KBM-7 (cell line): ENCODE measurements at places on chromosomes 12 and 14.

DNA sequence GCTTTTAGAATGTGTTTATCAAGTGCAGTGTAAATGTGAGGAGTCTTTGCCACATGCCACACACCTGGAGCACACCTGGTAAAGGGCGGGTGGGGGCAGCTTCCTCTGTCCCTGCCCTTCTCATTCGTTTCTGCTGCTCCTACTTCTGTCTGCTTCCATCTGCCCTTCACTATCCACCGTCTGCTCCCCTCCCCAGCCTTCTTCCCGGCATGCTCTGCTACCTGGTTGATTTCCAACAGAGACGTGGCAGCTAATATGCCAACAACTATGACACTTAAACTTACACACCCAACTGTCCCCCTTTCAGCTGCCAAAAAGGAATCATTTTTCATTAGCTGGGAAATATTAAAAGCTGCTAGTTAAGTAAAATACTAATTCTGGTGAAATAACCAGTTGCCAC, 9.1 kb upstream of the CARMIL3 start:
- no peak for DNase-seq

DNA sequence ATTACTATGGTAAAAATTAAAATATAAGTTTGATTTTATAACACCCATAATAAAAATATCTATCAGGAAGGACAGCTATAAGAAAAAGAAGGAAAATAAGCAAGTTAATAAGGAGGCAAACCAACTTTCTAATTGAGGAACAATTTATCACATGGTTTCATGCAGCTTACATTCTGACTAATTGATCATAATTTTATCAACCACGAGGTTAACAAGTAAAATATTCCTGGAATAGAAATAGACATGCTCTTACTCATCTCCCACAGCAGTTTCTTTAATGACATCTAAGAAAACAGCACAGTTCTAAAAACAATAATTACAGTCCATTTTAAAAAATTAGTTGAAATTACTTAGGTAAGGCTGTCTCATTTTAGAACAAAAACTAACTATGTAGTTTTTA, 130.8 kb upstream of the KRR1 start:
- no peak for DNase-seq

DNA sequence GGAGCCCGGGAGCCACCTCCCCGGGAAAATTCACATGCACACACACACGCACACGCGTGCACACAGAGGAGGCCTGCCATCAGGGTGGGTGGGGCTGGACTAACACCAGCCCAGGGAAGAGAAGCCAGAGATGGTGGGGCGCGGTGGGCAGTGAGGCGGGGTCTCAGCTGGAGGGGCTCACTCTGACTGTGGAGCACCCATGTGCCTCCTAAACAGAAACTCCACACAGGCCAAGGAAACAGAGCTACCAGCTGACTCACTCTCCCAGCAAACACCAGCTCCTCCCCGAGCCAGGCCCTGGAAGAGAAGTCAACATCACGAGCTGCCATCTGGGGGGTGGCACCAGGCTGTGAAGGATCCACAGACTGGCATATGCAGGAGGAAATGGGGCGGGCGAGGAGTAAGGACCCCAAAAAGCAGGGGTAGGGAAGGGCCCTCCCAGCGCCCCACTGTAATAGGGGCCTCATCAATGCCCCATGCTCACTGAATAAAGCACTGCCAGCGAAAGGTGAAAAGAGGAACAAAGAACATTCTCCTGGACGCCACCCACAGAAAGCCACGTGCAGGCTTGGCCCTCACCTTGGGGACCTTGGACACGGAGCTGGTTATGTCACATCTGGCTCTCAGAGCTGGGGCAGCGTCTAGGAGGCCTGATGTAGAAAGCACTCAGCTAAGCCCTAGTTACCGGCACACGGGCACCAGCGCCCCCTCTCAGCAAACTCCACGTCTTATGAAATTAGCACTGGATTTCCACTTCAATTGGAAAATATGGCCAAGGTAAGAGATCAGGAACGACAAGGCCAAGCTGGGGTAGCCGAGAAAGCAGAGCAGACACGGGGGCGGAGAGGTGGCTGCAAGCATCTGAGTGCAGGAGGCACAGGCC, 8.4 kb upstream of the INF2 start:
- DNase-seq = peak; percentile 67

GRCh38 chr12:99284161-99284560, 363.4 kb upstream of the GARIN6 start:
- no peak for DNase-seq

- DNase-seq = no peak
Measured at GRCh38 chr12:104651811-104652210, 195.1 kb downstream of the CHST11 start.
